T47D (cell line): ENCODE measurements at places on chromosomes 16 and 17.

GRCh38 chr16:10876799-10877341 lies at the start of gene CIITA:
CIITA (plus strand) TSS chr16:10877202; CDS start chr16:10877331, 129 bp downstream.
- no peak for DNase-seq

GRCh38 chr16:8814095-8814806 lies 16.6 kb downstream of the PMM2 start:
- no peak for DNase-seq

DNA sequence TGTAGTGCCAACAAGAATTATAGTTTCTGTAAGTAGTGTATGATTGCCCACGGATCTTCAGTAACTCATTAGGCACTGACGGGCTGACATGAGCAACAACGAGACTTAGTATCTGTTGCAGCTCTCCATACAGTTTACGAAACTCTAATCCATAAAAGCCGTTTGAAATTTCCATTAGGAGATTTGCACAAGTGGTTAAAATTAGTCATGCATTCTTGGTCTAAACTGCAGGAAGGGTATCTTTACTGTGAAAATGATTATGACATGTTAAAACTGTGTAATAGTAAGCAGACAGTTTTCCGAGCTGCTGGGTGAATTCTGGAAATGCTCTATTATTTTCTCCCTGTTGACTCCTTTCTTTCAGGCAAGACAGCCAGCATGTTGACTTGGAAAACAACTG lies 605.0 kb downstream of the WWOX start:
- no peak for DNase-seq

GRCh38 chr16:73915935-73916334 lies 380.7 kb upstream of the PSMD7 start:
- no peak for DNase-seq

DNA sequence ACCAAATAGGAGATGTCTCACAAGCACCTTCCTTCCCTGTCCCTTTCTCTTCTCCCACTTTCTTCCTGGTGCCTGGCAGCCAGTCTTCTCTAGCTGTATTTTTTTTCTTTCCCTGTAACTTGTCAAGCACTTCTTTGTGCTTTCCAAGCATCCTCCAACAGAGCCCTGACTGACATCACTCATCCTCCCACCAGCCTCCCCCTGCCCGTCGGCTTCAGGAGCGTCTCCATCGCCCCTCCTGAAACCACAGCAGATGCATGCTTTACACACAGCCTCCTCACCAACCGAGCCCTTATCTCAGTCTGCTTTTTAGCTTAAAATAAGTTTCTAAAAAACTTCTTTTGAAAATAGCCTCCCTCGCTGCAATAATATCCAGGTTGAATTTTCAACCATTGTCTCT lies 268.7 kb upstream of the CDH5 start:
- DNase-seq, result no peak

- peak; percentile 56 for DNase-seq
These were observed 18.7 kb upstream of the CYB5B start for GRCh38 chr16:69405757-69406156.

DNA sequence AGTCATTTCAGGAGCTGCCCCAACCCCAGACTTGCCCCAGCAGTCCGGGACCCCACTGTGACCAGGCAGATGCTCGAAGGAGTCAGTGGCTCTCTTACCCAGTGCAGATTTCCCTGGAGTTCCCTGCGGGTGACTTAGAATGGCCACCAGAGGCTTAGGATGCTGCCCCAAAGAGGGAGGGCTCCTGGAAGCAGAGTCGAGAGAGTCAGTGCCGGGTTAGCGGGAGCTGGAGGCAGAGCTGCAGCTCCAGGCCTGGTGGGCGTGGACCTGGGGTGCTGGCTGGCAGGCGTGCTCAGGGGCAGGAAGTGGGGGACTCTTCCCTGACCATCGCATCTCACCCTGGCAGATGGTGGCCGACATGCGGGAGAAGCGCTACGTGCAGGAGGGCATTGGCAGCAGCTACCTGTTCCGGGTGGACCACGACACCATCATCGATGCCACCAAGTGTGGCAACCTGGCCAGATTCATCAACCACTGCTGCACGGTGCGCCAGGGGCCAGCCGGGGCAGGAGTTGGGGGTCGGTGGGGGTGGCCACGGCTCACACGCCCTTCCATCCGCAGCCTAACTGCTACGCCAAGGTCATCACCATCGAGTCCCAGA lies 1.6 kb upstream of the HSD3B7 start:
- no peak for DNase-seq

DNA sequence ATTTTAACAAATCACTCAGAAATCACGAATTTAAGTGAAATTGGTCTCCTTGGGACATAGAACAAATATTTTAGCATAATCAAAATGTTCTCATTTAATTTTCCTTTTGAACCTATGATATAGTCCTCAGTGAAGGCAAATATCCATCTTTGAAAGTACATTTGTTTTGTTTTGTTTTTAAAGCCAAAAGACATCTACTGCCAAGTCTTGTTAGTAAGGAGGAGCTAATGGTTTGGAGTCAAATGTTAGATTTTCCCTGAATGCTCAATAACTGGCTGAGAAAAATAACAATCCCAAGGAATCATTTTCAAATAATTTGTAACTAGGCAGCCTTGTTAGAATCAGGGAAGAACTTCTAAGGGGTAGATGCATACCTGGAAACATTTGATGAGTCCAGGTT lies 302.9 kb upstream of the MAF start:
- DNase-seq, result no peak

GRCh38 chr17:68390888-68391545 lies 66.3 kb downstream of the WIPI1 start:
- DNase-seq, result no peak

- DNase-seq, result peak; percentile 3
These were observed 39.2 kb downstream of the CYLD start for GRCh38 chr16:50781043-50781442.

DNA sequence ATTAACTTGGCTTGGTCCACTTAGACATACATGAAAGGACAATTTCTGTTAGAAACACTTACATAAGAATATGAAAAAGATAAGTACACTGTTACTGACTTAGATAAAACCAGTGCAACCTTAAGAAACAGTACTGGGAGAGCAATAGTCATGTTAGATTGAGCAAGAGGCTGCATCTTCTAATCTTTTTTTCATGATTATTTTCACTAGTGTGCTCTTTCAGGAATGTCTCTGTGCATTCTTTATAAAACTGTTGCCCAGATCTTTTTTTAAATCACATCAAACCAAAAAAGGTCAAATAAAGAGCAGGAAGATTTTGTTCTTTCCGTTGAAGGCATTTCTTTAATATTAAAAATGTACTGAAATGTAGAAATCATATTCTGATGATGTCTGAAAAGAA lies 100.7 kb upstream of the AXIN2 start:
- no peak for DNase-seq

GRCh38 chr16:27972500-27972899 lies 91.0 kb downstream of the GSG1L start:
- DNase-seq, result peak; percentile 71

DNA sequence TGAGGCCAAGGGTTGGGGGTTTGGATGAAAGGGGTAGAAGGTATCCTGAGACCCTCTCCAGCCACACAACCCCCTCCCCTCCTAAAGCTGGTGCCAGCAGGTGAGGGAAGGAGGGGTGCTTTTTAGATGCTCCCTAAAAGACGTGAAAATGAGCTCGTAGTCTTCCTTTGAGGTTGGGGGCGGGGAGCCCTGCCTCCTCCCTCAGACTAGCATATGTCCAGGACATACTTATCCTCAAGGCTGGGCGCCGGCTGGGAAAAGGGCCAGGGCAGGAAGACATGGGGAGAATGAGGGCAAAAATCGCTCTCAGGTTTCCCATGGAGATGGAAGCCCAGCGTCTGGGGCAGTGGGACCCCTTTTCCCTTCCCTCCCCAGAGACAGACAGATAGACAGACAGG lies 26.7 kb downstream of the SRCIN1 start:
- no peak for DNase-seq

GRCh38 chr16:51723036-51723724 lies 572.1 kb upstream of the SALL1 start:
- DNase-seq, result no peak

DNA sequence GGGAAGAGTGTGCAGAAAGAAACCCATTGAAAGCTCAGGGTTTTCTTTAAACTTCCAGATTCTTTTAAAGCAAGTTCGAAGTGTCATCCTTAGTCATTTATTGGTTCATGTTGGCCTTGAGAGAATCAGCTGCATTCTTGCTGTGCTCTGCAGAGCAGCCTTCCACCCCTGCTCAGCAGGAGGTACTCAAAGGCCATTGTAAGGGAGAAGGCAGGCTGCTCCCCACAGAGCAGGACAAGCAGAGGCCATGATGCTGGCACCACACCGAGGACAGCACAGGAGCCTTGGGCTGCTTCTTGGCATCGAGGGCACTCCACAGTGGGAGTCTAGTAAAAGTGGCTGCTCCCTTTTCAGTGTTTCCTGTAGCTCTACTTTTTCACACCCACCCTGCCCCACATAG lies 29.6 kb downstream of the NMT1 start:
- DNase-seq, result no peak
